ENCODE measurements at places on chromosomes 5 and 9.
A peak's percentile ranks its signal among the peaks of the same experiment; 100 is the strongest.

GRCh38 chr5:68658810-68659372 is 434.9 kb upstream of the SLC30A5 start:
- no peak overlapping the region for H3K27ac ChIP-seq
- no peaks in the 10 kb centered on the region for H3K27me3 ChIP-seq
- no peaks in the 10 kb centered on the region for H3K4me1 ChIP-seq
- no peak overlapping the region for H3K4me3 ChIP-seq
- no peaks in the 10 kb centered on the region for H3K36me3 ChIP-seq

- no peak overlapping the region for H3K4me3 ChIP-seq
- H3K36me3 ChIP-seq = no peaks in the 10 kb centered on the region
- H3K27ac ChIP-seq = no peak overlapping the region
- H3K4me1 ChIP-seq = no peaks in the 10 kb centered on the region
- H3K27me3 ChIP-seq = no peaks in the 10 kb centered on the region
- no peak for DNase-seq
These were observed 101.2 kb downstream of the HMHB1 start for GRCh38 chr5:143913008-143913752.

DNA sequence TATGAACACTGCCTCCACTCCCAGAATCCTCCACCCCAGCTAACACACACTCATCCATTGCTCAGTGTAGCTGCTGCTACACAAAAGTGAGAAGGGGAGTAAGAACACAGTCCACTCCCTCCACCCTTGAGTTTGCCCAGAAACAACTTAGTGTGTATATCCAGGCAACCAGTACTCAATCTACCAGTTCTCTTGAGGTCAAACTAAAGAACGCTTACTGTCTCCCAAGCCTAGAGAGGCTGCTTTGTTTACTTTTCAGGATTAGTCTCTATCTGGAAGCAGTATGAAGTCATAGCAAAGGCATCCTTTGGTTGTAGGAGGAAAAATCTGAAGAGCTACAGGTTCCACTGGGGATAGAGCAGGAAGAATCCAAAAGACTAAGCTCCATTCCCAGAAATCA is 296.3 kb downstream of the KCNN2 start:
- no peaks in the 10 kb centered on the region for H3K36me3 ChIP-seq
- no peak overlapping the region for H3K27ac ChIP-seq
- no peaks in the 10 kb centered on the region for H3K4me1 ChIP-seq
- no peaks in the 10 kb centered on the region for H3K27me3 ChIP-seq
- no peak for DNase-seq

DNA sequence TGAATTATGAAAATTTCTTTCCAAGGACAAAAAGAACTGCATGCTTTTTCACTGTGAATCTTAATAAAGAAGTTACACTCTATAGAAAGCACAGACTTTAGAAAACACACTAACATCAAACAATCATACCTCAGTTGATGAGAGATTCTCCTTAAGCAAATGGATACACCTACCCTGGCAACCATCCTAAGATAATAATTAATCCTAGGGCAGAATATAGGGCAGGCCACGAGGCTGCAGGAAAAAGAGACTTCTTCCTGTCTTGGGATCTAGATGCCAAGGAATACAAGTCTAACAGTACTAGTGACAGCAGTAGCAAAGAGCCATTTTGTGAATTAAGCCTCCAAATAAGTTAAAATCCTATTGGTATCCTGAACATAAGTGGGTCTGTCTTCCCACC is 395.4 kb downstream of the EFNA5 start:
- no peak overlapping the region for H3K4me3 ChIP-seq
- H3K27ac ChIP-seq = no peak overlapping the region
- peaks cover 12% of the 10 kb centered on the region for H3K27me3 ChIP-seq
- no peaks in the 10 kb centered on the region for H3K36me3 ChIP-seq

DNA sequence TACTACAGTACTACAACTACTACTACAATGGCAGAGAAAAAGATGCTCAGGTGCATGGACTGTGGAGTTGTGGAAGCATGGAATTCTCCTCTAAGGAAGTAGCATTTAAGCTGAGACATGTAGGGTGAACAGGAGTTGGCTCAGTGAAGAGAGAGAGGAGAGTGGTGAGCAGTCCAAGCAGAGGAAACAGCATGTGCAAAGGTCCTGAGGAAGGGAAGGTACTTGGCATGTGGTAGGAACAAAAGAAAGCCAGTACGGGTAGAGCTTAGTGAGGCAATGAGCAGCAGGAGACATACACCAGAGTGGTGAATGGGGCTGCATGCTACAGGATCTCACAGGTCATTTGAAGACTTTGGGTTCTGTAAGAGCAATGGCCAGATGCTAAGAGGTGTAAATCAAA is 41.4 kb upstream of the GLRA1 start:
- H3K4me3 ChIP-seq = no peak overlapping the region
- H3K27me3 ChIP-seq = peaks cover 8% of the 10 kb centered on the region
- no peaks in the 10 kb centered on the region for H3K36me3 ChIP-seq
- H3K4me1 ChIP-seq = no peaks in the 10 kb centered on the region

DNA sequence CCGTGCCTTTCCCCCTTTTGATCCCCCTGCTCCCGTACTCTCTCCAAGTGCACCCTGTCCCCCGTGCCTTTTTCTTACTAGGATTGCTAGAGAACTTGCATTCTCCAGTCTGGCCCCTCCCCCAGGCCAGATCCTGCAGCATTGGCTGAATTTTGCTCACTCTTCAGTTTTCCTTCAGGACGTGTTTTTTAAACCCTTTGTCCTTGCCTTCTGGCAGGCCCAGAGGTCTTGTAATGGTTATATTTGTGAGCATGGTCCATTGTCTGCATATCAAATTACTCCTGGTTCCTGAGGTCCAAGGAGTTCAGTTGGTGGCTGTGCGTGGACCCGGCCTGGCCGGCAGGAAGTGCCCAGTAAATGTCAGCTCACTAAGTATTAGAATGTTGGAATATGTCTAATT is 606 bp downstream of the TBC1D13 start:
- peak overlapping the region; percentile 97 for H3K27ac ChIP-seq
- H3K36me3 ChIP-seq = peaks cover 51% of the 10 kb centered on the region
- DNase-seq = no peak
- H3K4me3 ChIP-seq = peak overlapping the region; percentile 99
- H3K4me1 ChIP-seq = peaks cover 58% of the 10 kb centered on the region

DNA sequence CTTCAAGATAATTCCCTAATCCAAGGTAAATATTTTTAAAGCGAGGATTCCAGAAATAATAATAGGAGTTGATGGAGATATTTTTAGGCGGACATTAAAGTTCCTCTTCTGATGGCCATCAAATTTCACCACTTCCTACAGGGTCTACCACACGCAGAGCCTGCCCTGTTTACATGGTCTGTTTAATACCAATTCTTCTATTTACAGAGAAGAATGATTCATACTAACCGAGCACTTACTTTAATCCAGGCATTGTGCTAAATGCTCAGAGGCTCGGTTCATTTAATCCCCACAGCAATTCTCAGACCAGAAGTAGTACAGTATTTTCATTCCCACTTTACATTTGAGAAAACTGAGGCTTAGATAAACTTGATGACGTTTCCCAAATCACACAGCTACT is 3.0 kb upstream of the ITGA1 start:
- H3K4me3 ChIP-seq = no peak overlapping the region
- H3K27ac ChIP-seq = no peak overlapping the region
- peaks cover 25% of the 10 kb centered on the region for H3K27me3 ChIP-seq
- H3K36me3 ChIP-seq = no peaks in the 10 kb centered on the region

GRCh38 chr5:6730407-6730806 is 17.2 kb downstream of the TENT4A start:
- peak overlapping the region; percentile 20 for H3K27ac ChIP-seq
- peaks cover 71% of the 10 kb centered on the region for H3K36me3 ChIP-seq
- H3K27me3 ChIP-seq = no peaks in the 10 kb centered on the region
- no peak overlapping the region for H3K4me3 ChIP-seq

DNA sequence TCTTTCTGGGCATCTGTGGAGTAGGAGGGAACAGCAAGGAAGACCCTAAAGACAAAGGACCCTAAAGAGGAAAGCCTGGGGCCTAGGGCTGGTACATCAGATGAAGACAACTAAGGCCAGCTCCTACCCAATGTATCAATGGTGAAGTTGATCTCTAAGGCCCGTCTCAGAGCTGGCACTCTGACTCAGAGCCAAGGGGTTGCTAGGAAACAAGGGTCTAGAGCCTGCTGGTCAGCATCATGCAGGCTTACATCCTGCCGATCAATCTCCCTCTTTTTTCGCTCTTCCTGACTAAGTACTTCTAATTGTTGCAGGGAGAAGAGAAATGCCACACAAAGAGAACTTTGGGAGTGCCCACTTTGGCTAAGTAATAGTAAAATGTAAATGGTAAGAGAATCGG is 26.2 kb downstream of the TRIM32 start:
- H3K27me3 ChIP-seq = peaks cover 5% of the 10 kb centered on the region
- H3K4me3 ChIP-seq = no peak overlapping the region
- H3K36me3 ChIP-seq = no peaks in the 10 kb centered on the region
- H3K4me1 ChIP-seq = no peaks in the 10 kb centered on the region
- no peak overlapping the region for H3K27ac ChIP-seq

- no peak overlapping the region for H3K4me3 ChIP-seq
- H3K36me3 ChIP-seq = peaks cover 4% of the 10 kb centered on the region
- H3K27me3 ChIP-seq = peaks cover 37% of the 10 kb centered on the region
- no peak overlapping the region for H3K27ac ChIP-seq
These were observed 21.2 kb upstream of the OLFM1 start for GRCh38 chr9:135066291-135066690.

DNA sequence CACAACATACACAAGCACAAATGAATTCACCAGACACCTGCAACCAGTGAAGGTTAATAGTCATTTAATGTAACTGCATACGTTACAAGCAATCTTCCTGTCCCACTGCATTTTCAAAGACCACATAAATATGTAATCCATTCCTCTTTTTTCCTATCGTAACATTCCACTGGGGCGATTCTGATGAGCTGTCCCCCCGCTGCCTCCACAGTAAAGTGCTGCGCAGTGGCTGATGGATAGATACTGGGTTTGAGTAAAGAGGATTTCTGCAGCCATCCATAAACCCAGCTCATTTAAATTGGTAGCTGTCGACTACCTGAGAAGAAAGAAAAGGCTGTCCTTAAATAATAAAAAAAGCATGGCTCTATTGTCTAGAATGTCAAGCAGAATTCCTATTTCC is 181.1 kb downstream of the SPOCK1 start:
- H3K27me3 ChIP-seq = peaks cover 42% of the 10 kb centered on the region
- no peak overlapping the region for H3K4me3 ChIP-seq
- DNase-seq = no peak
- H3K36me3 ChIP-seq = no peaks in the 10 kb centered on the region

DNA sequence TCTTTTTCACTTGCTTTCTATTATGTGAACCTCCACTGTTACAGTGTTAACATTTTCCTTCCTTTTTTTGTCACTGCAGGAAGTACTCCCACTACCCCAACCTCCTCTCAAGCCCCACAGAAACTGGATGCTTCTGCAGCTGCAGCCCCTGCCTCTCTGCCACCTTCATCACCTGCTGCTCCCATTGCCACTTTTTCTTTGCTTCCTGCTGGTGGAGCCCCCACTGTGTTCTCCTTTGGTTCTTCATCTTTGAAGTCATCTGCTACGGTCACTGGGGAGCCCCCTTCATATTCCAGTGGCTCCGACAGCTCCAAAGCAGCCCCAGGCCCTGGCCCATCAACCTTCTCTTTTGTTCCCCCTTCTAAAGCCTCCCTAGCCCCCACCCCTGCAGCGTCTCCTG is 18.8 kb downstream of the NUP214 start:
- H3K4me1 ChIP-seq = peaks cover 3% of the 10 kb centered on the region
- no peak overlapping the region for H3K27ac ChIP-seq

GRCh38 chr9:120625222-120625621 is 45.3 kb upstream of the CDK5RAP2 start:
- no peak overlapping the region for H3K27ac ChIP-seq
- H3K27me3 ChIP-seq = no peaks in the 10 kb centered on the region
- DNase-seq = no peak

- H3K4me3 ChIP-seq = no peak overlapping the region
- H3K4me1 ChIP-seq = peaks cover 20% of the 10 kb centered on the region
- peaks cover 43% of the 10 kb centered on the region for H3K27me3 ChIP-seq
- H3K36me3 ChIP-seq = peaks cover 41% of the 10 kb centered on the region
- H3K27ac ChIP-seq = no peak overlapping the region
These were observed 10.0 kb downstream of the BARHL1 start for GRCh38 chr9:132592451-132592850.

DNA sequence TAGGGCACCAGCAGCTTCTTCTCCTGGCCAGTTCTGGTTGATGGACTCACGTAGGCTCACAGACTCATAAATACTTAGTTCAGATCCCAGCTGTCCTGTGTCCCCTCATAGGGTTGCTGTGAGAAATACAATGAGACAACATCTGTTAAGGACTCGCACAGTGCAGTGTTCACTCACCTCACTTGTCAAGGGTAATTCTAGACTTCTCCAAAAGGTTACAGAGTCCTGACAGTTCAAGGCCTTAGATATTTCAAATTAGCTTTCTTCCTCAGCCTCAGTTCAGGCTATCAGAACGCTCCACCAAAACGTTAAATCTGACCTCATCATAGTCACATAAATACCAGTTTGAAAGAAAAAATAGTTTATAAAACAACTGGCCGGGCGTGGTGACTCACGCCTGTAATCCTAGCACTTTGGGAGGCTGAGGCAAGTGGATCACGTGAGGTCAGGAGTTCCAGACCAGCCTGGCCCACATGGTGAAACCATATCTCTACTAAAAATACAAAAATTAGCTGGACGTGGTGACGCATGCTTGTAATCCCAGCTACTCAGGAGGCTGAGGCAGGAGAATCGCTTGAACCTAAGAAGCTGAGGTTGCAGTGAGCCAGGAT is 106.3 kb downstream of the UGCG start:
- no peak overlapping the region for H3K4me3 ChIP-seq
- no peaks in the 10 kb centered on the region for H3K27me3 ChIP-seq
- H3K4me1 ChIP-seq = peaks cover 43% of the 10 kb centered on the region
- no peak for DNase-seq
- peaks cover 3% of the 10 kb centered on the region for H3K36me3 ChIP-seq
- H3K27ac ChIP-seq = peak overlapping the region; percentile 47
